ENCODE measurements at places on chromosomes 7 and 10.

DNA sequence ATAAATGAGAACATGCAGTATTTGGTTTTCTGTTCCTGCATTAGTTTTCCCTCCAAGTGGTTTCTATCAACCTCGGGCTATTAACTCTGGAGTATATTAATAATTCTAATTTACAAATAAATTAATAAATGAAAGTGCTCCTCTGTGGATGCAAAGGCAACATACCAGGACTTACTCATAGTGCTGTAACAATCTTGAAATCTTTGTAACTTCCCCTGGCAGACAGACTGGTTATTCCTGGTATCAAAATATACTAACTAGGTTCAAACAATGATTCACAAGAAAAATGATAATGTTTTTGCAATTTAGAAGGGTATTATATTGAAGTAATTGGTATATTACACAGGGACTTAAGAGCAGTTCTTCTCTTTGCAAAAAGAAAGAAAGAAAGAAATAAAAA is 177.2 kb downstream of the FANK1 start:
- no peak for DNase-seq

DNA sequence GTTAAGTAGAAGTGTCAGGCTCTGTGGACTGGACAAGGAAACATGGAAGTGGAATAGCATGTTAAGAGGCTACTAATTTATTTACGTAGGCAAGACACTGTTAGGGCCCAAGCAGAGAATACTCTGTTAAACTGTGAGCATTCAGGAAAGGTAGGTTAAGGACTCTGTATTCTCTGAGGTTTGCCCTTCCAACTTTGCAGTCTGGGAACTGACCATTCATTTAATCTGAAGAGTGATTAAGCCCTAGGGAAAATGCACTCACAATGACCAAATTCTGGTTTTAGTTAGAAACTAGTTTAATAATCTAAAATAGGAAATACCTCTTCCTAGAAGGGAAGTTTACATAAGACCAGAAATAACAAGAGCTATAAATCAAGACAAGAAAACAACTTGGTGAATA is 266.6 kb downstream of the SUGCT start:
- DNase-seq, result no peak

GRCh38 chr10:79188154-79188965 is 119.6 kb downstream of the ZMIZ1 start:
- no peak for DNase-seq

GRCh38 chr10:16466001-16466400 is 29.2 kb downstream of the PTER start:
- no peak for DNase-seq

GRCh38 chr7:2956526-2957368 is 86.9 kb downstream of the CARD11 start:
- DNase-seq, result no peak

DNA sequence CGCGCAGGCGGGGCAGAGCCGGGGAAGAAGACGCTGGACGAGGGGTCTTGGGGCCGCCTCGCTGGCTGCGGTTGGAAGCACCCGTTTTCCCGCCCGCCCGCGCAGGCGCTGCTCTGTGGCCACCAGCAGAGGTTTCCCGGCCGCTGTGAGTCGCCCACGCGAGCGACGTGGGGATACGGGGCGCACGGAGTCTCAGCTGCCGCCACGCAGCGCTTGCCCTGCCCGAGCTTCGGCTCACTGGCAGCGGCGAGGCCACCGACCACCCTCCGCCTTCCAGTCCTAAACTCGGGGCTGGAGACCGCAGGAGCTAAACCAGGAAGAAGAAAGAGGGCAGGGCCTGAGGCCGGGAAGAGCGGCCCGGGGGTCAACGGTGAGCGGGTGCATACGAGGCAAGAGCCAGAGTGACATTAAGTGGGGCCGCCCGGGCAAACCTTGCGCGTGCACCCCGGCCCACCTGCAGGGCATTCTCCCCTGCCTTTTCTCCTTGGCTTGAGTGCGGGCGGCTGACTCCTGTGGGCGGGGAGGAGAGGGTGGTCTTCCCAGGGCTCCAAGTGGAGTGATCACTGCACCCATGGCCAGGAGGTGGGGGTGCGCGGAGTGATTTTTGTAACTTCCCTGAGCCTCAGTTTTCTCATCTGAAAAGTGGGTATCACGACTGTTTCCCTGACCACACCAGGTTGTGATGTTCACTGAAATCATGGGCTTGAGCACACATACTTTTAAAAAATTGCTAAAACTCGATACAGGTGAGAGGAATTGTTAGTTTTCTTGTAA is 7.1 kb upstream of the EMX2 start:
- DNase-seq, result no peak

DNA sequence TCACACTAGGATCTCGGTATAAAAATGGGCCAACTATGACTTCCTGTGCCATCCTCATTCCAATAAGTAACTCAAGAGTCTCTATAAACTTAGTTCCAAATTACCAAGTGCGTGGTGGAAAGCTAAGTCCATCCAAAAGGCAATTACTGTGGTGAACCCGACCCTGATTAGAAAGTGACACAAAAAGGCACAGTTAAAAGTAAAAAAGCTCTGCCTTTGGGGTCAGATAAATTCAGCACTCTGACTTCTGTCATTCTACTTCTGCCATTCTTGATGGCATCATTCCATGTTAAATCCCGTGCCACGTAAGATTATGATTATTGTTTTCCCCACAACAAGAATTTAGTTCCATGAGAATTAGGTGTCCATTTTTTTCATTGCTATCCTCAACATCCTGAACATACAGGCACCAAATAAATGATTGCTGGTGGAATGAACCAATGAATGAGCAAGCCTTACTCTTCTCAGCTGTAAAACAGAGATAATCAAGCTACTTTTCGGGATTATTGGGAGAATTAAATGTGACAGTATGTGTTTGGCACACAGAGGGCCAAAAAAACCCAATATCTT is 877 bp downstream of the NCOA4 start:
- DNase-seq, result no peak

DNA sequence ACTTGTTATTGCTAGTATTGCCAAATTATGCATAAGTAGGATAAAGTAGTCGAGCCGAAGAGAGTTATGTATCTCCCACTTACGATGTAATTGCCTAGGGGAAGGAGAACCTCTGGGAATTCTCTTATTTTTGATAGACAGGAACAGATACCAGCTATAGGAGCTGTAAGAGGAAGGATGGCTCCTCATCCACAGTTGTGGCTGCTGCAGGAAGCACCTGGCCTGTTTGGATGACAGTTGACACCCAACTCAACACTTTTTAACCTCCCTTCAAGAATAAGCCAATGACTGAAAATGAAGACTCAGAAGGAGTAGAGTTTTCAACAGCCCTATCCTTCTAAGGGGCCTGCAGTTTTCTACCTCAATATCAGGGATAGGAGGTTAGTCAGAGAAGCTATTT is 6.3 kb downstream of the DYDC1 start:
- DNase-seq, result no peak

DNA sequence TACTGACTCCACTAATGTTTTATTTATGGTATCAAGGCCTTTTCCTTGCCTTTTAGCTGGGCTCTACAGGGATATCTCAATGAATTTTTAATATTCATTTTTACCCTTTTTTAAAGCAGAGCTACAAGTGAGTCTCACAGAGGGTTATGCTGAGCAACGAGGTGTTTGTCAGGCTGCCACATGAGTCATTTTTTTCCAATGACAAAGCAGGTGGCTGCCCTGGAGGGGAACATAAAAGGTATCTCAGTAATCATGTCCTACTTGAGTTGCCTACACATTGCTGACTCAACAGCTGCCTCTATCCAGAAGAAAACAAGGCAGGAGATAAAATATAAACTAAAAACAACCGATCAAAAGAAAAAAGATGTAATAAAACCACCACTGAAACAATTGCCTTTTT is 1004.9 kb upstream of the POT1 start:
- no peak for DNase-seq

DNA sequence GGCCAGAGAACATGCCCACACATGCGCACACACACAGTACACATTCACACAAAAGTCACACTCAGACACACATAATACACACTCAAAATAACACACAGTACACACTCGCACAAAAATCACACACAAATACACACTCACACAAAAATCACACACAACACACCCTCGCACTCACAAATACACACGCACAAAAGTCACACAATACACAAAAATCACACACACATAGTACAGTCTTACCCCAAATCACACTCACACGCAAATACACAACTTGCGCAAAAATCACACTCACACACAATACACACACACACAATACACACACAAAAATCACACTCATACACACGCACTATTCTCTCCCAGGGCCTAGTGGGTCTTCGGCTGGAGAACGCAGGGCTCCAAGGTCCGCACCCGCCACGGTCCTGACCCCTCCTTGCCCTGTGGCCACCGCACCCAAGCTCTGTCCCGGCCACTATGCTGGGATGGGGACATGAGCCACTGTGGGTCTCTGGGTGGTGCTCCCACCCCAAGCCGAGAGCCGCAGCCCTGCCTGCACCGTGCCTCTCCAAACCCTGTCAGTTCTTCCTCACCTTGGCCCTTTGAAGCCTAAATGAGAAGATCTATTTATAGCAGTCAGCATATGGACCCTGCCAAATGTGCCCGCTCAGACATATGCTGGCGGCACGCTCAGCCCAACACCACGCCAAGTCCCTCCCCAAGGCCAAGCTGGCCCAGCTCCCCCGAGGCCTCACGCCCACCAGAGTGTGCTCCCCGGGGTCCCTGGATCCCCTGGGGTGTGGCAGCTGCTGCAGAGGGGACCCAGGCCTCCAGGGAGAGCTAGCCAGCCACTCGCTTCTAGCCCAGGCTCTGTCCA is 55.9 kb downstream of the ELFN1 start:
- no peak for DNase-seq

GRCh38 chr7:74141705-74142104 is 32.5 kb upstream of the EIF4H start:
- DNase-seq, result peak; percentile 11

- DNase-seq, result no peak
Observed at GRCh38 chr10:100438674-100439315, 24.0 kb upstream of the WNT8B start.

GRCh38 chr10:47331954-47332353 is 9.7 kb downstream of the GDF2 start:
- DNase-seq, result no peak

- DNase-seq, result peak; percentile 32
Observed at GRCh38 chr10:103759100-103759781, 96.1 kb downstream of the SH3PXD2A start.

DNA sequence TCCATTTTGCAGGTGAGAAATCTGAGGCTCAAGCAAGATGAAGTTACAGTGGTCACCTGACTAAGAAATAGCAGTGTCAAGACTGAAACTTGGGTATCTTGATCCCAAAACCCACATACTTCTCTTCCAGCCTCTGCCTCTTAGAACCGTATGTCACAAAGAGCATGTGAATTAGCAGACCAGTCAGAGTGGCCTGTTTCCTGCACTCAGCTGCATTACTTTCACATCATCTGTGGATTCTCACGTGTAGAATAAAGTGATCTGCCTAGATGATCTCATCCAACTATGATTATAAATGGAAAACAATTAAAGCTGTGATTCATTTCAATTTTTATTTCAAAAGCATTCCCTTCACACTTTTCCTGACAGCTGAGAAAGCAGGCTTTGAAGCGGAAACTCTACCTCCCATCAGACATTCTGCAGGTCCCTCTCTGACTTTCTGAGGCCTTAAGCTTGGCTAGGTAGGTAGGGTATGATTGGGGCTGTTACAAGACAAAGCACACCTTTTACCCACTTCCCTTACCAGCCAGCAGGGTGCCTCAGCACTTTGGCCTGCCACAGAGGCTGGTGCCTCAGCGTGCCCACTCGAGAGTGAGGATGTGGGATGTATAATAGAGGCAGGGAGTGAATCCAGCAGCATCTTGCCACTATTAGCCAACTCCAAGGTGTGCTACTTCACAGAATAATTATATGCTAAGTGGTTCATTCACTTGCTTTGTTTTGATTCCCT is 70.2 kb upstream of the PDE1C start:
- no peak for DNase-seq

DNA sequence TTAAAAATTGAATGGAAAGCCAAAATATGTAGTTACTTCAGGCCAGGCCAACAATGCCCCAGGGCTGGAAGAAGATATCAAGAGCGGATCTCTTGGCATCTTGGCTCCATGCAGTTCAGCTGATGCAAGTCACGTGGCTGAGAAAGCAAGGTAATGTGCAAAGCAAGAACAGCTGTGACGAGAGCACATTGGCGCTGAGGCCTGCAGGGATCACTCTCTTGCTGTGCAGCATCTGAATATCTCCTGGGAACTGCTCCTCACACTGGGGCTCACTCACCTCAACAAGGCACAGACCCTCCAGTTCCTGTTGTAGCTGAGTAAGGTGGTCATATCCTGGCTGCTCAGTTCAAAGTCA is 14.0 kb downstream of the AKR1B1 start:
- DNase-seq, result no peak

DNA sequence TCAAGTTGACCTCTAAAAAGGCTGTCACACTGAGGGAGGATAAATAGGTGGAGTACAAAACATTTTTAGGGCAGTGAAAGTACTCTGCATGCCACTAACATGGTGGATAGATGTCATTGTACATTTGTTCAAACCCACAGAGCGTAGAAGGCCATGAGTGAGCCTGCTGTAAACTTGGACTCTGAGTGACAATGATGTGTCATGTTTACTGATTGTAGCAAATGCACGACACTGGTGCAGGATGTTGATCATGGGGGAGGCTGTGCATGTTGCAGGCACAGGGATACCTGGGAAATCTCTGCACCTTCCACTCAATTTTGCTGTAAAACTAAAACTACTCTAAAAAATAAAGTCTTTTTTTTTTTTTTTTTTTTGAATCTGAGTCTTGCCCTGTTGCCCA is 52.5 kb upstream of the GRID1 start:
- no peak for DNase-seq

- no peak for DNase-seq
Observed at GRCh38 chr7:123744416-123744815, 4.4 kb downstream of the WASL start.

- peak; percentile 81 for DNase-seq
Observed at GRCh38 chr10:73413108-73413527, 740 bp downstream of the ANXA7 start.

DNA sequence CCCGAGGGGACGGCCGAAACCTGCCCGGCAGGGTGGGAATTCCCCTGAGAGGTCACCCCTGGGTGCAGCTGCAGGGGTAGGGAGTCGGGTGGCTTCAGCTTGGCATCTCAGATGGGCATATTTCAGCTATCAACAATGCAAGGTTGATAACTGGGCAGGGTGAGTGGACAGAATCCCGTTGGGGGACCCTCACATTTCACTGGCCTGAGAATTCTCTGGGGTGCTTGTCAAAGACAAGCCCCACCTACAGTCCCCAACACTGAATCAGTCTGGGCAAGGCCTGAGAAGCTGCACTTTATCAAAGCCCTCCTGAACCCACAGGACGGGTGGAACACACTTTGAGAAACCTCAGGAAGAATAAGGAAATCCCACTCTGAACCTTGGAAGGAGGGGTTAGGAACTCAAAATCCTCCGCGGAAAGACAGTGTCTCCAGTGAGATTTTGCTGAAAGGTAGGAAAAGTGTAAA is 3.1 kb downstream of the RGS10 start:
- DNase-seq, result no peak

DNA sequence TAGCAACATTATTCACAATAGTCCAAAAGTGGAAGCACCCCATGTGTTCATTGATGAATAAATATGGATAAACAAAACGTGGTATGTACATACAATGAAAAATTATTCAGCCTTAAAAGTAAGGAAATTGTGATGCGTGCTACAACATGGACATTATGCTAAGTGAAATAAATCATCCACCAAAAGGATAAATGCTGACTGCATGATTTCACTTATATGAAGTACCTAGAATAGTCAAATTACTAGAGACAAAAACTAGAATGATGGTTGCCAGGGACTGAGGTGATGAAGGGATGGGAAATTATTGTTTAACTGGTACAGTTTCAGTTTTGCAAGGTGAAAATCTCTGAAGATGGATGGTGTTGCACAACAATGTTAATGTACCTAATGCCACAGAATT is 56.6 kb downstream of the THSD7A start:
- no peak for DNase-seq

- DNase-seq, result no peak
Observed at GRCh38 chr7:27693794-27694193, 31.1 kb upstream of the HIBADH start.
